RPMI8226 (cell line): ENCODE measurements at places on chromosomes 6 and 20.

- DNase-seq = peak; percentile 86
These were observed 29.3 kb upstream of the TRIM27 start for GRCh38 chr6:28953039-28953584.

GRCh38 chr6:167702241-167702827 is 124.4 kb upstream of the AFDN start:
- no peak for DNase-seq

GRCh38 chr20:24289737-24290481 is 179.5 kb upstream of the SYNDIG1 start:
- no peak for DNase-seq

DNA sequence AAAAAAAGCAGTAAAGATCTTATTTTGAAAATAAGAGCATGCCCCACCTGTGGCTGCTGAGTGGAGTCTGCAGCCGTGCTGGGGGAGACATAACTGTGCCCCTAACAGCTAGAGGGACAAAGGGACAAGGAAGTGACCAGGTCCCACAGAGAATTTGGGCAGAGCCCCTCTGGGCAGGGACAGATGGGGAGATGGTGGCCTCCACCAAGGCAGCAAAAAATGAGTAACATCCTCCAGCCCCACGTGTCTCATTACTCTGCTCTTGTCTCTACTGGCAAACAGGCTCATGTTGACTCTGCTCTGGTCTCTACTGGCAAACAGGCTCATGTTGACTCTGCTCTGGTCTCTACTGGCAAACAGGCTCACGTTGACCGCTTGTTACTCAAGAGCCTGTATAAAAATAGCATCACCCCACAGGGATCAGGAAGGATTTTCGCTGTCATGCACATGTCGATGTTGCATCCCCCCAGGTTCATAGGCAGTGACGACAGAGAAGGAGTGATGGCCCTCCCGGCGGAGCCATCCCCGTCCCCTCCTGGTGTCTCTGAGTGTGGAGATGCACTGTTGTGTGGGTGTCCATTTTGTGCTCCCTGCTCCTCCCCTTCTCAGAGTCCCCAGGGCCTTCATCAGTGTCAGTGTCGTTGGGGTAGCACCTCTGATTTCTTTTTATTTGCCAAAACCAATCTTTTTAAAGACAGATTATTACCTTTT is 17.3 kb upstream of the PCMTD2 start:
- no peak for DNase-seq
